ENCODE measurements at places on chromosomes 4 and X. TPM values are rescaled to one million over a fixed set of nuclear protein-coding genes. Genes with fewer than 3 reads are reported as not detected.

Gene KIF4A
- total RNA-seq, result 7.6 TPM

Gene IQCM
- not detected for total RNA-seq

DNA sequence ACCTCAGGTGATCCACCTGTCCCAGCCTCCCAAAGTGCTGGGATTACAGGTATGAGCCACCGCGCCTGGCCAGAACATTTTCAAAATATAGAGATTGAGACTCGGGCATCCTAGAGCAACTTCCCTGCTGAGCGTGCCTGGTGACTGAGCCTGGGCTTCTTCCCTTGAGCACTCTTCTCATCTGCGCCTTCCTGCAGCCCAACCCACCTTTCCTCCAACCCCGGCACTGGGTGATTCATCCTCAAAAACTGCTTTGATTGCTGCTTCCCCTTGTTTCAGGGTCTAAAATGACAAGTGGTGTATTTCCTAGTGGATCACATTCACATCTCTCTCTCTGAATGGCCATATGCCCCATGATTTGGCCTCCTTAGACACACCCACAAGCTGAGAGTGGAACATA is 37.8 kb downstream of the PHKA2 start:
- H3K27ac ChIP-seq, result no peak overlapping the region
- H3K27me3 ChIP-seq, result peaks cover 2% of the 10 kb centered on the region
- no peaks in the 10 kb centered on the region for H3K36me3 ChIP-seq
- H3K4me3 ChIP-seq, result no peak overlapping the region

- peak overlapping the region; percentile 37 for H3K4me3 ChIP-seq
- no peak for DNase-seq
- H3K27ac ChIP-seq, result no peak overlapping the region
- H3K4me1 ChIP-seq, result no peaks in the 10 kb centered on the region
- peaks cover 40% of the 10 kb centered on the region for H3K36me3 ChIP-seq
- H3K27me3 ChIP-seq, result peaks cover 2% of the 10 kb centered on the region
These were observed 36.1 kb upstream of the CORIN start for GRCh38 chr4:47873877-47874541.

Measured in endothelial cell (in vitro differentiated cells).